ENCODE measurements at places on chromosomes 7 and 10.

GRCh38 chr7:121046009-121046408 is 57.5 kb downstream of the CPED1 start:
- no peak overlapping the region for H3K27ac ChIP-seq
- no peaks in the 10 kb centered on the region for H3K4me1 ChIP-seq
- no peak for DNase-seq
- H3K4me3 ChIP-seq, result no peak overlapping the region
- no peaks in the 10 kb centered on the region for H3K27me3 ChIP-seq
- no peaks in the 10 kb centered on the region for H3K36me3 ChIP-seq

GRCh38 chr7:21407796-21408480 is 19.9 kb upstream of the SP4 start:
- DNase-seq, result no peak
- H3K27ac ChIP-seq, result no peak overlapping the region
- H3K27me3 ChIP-seq, result no peaks in the 10 kb centered on the region
- no peaks in the 10 kb centered on the region for H3K4me1 ChIP-seq

DNA sequence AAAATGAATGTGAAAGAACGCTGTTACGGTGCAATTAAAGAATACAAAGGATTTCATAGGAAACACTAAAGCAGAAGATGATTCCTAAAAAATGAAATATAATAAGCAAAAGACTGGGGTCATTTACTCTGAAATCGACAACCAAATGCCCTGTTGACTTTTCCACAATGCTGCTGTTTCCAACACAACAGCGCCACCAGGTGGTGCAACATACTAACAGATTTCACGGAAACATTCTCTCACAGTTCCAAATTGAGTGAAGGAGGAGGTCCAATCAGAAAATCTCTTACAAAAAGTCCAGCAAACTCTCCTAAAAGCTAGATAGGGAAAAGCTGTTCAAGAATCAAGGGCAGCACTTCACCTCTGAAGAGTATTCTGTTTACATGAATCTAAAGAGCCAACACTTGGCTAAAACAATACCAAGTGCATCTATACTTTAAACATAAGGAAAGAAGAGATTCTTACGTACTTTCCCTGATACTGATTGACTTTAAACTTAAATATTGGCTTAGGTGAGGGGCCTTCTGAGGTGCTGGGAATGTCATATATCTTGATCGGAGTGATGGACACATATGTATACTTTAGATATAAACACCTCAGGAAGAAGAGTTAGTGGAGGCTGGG is 55.9 kb downstream of the UPF2 start:
- no peak for DNase-seq
- no peaks in the 10 kb centered on the region for H3K27me3 ChIP-seq
- H3K27ac ChIP-seq, result no peak overlapping the region

- DNase-seq, result no peak
- no peak overlapping the region for H3K27ac ChIP-seq
- no peaks in the 10 kb centered on the region for H3K36me3 ChIP-seq
- no peaks in the 10 kb centered on the region for H3K27me3 ChIP-seq
- H3K4me1 ChIP-seq, result no peaks in the 10 kb centered on the region
- no peak overlapping the region for H3K4me3 ChIP-seq
Measured at GRCh38 chr7:47340517-47340916, 241.4 kb downstream of the TNS3 start.

- no peaks in the 10 kb centered on the region for H3K27me3 ChIP-seq
- H3K36me3 ChIP-seq, result no peaks in the 10 kb centered on the region
- H3K4me1 ChIP-seq, result no peaks in the 10 kb centered on the region
- H3K4me3 ChIP-seq, result no peak overlapping the region
- no peak overlapping the region for H3K27ac ChIP-seq
Measured at GRCh38 chr7:123961771-123962170, 36.7 kb downstream of the SPAM1 start.

- no peak overlapping the region for H3K4me3 ChIP-seq
- DNase-seq, result no peak
- H3K36me3 ChIP-seq, result no peaks in the 10 kb centered on the region
- no peaks in the 10 kb centered on the region for H3K27me3 ChIP-seq
Measured at GRCh38 chr7:1986366-1987083, 246.2 kb downstream of the MAD1L1 start.

DNA sequence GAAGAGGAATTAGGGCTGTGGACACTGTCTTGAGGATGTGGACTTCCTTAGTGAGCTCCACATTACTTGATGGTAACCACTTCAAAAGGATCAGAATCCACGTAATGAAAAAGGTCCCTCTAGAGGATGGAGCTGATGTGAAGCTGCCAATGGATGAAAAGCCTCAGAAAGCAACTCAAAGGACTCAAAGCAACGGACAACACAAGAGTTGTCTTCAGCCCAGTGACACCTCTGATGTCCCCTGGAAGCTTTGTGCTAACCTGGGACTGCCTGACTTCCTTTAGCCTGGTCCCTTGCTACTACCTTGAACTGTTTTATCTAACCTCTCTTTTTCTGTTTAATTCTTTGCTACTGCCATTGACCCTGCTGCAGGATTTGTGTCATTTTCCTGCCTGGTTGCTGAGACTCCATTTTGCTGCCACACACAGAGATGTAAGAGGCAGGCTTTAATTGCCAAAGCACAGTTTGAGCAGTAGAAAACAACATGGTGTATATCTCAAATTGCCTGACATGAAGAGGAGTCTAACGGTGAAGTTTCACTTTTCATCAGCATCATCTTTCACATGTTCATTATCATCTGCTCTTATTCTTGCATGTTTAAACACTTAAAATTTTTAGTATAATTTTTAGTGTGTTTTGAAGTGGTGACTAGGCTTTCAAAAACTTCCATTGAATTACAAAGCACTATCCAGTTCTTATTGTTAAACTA is 11.1 kb upstream of the SGCE start:
- no peaks in the 10 kb centered on the region for H3K4me1 ChIP-seq
- no peak for DNase-seq
- H3K27ac ChIP-seq, result no peak overlapping the region
- H3K27me3 ChIP-seq, result no peaks in the 10 kb centered on the region

DNA sequence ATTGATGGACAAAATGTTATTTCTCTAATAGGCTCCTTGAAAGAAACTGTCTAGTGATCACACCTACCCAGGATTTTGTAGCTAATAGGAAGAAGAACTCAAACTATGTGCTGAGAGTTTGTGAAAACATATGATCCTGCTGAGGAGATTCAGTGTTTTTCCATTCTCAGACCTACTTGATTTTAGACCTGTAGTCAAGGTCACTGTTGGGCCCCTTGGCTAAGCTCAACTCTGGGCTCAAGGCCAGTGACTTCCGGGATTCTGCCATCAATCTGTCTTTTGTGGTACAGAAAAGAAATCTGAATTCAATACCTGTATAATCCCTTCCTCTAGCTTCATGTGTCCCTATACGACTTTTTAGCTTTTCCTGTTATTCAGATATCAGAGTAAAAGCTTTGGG is 79.7 kb upstream of the FERD3L start:
- no peak overlapping the region for H3K27ac ChIP-seq
- H3K36me3 ChIP-seq, result no peaks in the 10 kb centered on the region
- no peaks in the 10 kb centered on the region for H3K4me1 ChIP-seq
- DNase-seq, result no peak

- H3K4me3 ChIP-seq, result peak overlapping the region; percentile 90
- no peaks in the 10 kb centered on the region for H3K27me3 ChIP-seq
- H3K4me1 ChIP-seq, result peaks cover 6% of the 10 kb centered on the region
Measured at GRCh38 chr7:42237811-42238541, 967 bp upstream of the GLI3 start.

GRCh38 chr7:44278451-44279161 is 46.8 kb downstream of the CAMK2B start:
- no peaks in the 10 kb centered on the region for H3K4me1 ChIP-seq
- no peaks in the 10 kb centered on the region for H3K27me3 ChIP-seq
- no peak for DNase-seq
- no peak overlapping the region for H3K4me3 ChIP-seq
- no peak overlapping the region for H3K27ac ChIP-seq
